ENCODE measurements at places on chromosomes 5 and 9.

- DNase-seq = no peak
Measured at GRCh38 chr9:30075451-30076199, 2308.8 kb upstream of the ACO1 start.

- no peak for DNase-seq
Measured at GRCh38 chr9:16315720-16316119, 554.8 kb downstream of the BNC2 start.

DNA sequence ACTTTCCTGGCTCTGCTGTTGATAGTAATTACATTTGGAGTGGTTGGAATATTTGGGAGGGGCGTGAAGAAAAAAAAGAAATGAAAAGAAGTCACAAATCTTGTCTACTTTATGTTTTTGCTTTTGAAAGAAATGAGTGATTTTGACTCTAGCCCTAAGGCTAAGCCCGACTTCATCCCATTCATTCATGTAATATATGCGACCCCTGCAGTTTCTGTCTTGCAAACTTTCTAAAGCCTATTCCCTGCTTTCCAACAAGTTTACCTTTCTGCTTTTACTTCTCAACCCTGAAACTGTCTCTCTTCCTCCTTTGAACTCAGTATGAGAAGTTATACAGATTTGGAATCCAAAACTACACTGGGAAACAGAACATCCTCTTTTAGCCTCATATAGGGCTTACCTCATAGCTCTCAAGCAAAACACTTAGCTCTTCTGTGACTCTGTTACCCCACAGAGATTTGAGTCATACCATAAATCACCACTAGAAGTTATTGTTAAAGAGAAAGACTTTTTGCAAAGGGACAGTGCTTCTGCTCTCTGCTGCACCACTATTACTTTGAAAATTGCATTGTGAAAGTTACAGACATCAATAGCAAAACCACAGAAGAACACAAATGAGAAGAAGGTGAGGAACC lies 1.6 kb downstream of the CFAP95 start:
- DNase-seq = no peak

DNA sequence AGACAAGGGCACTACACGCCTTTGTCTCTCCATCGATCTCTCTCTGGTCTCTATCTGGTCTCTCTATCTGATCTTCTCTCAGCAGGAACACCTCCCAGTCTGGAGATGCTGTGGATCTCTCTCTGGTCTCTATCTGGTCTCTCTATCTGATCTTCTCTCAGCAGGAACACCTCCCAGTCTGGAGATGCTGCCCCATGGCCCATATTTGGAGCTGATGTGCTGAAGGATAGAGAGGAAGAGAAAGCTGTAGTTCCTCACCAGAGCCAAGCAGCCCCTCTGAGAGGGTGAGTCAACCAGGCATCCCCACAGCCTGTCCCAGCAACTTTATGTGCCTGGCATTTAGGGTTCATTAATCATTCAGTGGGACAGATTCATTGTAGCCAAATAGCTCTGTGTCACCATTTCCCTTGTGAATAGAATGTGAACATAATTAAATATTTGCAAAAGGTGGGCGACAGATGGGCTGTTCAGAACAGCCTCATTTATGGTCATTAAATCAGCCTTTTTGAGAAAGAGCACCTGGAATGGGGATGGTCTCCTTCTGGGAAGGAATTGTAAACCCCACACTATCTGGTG lies 189.3 kb upstream of the MAST4 start:
- DNase-seq = no peak

DNA sequence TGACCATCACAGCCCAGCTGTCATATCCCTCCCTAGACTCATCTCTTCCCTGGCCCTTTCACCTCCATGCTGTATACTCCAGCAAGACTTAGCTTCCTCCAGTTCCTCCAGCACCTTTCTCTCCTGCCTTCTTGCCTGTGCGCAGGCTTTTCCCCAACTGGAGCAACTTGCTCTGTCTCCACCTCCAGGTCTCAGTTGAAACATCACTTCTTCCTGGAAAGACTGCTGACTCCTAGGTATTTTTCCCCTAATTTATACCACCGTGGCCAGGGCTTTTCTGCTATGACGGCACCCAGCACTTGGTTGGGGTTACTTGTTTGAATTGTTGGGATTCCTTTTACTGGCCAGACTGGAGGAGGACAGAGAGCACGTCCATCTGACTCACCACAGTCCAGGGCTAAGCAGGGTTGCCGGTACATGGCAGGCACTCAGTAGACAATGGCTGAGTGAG lies 67.5 kb downstream of the KCNIP1 start:
- no peak for DNase-seq

GRCh38 chr9:27629425-27629824 lies 56.1 kb upstream of the C9orf72 start:
- DNase-seq = no peak

GRCh38 chr5:138655530-138656190 lies 80.5 kb upstream of the HSPA9 start:
- DNase-seq = no peak

GRCh38 chr9:107513464-107514100 lies 24.0 kb upstream of the KLF4 start:
- DNase-seq = no peak

DNA sequence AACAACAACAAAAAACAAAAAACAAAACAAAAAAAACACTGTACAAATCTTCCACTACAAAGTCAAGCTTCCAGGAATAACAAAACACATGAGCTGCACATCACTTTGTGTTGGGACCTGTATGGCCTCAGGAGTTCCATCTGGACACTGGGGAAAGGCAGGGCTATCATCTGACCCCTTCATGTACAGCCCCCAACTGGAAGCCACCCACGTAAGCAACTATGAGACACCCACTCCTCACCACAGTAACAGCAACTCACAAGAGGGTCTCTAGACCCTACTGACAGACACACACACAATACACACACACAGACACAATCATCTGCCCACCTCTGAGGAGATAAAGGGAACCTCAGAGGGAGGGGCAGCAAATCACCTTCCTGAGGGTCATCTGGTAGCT lies 81.7 kb upstream of the LRRTM2 start:
- no peak for DNase-seq

DNA sequence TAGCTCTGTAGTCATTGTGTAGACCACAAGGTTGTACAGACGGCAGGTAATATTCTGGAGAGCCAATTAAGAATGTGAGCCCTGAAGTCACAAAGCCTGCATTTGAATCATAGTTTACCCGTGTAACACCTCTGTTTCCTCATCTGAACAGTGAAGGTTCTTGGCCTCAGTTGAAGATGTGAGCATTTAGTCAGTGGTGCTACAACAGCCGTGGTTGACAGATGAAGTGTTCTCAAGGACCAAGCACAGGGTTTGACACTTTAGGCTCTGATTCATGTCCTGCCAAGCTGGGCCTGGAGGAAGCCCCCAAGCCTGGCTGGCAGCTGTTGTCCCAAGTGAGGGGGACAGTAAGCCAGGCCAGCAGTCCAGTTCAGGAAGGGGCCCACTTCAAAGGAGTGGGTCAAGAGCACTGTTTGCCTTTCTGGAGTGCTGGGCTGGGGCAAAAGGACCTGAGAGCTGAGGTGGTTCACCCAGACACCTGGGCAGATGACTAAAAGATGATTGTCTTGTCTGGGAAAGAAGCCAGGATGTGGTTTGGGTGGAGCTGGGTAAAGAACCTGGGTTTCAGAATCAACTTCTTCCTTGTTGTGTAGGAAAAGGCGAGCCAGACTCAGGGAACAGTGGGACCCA lies 20.7 kb downstream of the FAXDC2 start:
- DNase-seq = no peak

All from stimulated activated CD8-positive, alpha-beta memory T cell treated with anti-CD3 and anti-CD28 coated beads, Interleukin-15, amount 100 ng/mL, for 4 hours (primary cell).